ENCODE measurements at places on chromosomes 12 and 14.

DNA sequence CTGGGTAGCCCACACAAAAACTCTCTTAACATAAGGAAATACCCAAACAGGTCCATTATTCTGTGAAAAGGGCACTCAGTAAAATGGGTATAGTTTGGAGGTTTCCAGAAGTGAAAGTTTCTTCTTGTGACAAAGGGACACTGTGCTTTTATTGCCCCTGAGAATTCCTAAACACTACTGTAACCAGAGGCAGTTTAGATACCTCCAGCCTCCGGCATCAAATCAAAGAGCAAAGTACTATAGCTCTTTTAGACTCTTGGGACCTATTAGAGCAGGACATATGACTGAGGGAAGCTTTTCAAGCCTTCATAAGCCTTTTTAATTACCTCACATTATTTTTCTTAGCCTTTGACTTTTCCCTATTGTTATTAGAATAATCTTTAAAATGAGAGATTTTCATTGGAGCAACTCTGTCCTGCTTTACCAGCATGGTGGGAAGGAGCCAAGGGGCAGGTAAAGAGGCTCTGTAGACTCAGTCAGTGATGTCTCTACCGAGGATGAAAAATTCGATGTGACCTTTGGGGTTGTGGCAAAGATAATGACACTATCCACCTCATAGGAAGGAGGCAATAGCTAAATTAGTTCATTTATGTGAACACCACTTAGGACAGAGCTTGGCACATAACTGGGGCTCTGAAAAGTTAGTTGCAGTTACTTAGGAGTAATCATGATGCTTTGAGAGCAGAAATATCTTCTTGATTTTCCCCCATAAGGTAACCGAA is 85.1 kb downstream of the IFNG start:
- DNase-seq = no peak

DNA sequence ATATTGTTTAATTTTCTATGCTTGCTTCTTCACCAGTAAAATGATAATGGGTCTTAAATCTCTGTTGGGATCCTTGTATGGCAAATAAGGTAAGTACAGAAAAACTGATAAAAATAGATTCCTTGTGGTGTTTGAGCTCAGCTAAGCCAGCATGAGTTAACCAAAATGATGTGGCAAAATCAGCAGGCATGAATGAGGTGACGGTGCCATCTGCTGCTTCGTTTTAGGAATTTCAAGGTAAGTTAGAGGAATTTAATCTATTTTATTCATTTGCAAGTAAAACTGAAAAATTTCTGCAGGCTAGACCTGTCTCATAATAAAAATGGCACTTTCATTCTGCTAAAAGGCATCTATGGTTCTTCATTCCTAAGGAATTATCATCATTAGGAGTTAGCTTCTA is 10.0 kb upstream of the CLEC7A start:
- peak; percentile 48 for DNase-seq

DNA sequence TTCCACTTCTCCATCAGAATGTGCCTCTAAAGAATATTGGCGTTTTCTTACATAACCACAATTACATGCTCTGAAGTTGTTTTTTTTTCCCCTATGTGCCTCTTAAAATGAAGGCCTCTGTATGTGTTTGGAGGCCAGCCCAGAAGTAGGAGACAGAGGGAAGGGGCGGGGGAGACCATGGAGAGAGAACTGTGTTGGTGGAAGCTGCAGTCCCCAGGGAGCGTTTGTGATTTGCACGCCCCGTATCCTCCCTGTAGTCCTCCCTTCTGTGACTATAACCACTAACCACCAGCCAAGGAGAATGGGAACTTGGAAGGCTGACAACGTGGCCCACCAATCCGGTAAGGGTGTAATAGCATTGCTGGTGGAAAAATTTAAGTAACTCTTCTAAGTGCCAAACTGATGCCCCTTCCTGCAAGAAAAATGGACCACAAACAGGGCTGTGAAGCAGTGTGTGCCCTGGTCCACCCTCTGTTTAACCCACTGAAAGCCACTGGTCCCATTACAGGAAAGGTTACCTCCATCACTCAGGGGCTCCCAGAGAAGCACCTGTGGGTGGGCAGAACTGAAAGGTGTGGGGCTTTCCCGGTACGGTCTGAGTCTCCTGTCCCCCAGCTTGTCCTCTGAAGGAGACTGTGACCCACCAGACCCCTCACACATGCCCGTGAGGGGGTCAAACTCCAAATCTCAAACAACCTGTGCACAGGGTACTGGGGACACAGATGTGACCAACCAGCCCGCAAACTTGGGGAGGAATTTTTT is 36.8 kb downstream of the CCDC88C start:
- DNase-seq = no peak

DNA sequence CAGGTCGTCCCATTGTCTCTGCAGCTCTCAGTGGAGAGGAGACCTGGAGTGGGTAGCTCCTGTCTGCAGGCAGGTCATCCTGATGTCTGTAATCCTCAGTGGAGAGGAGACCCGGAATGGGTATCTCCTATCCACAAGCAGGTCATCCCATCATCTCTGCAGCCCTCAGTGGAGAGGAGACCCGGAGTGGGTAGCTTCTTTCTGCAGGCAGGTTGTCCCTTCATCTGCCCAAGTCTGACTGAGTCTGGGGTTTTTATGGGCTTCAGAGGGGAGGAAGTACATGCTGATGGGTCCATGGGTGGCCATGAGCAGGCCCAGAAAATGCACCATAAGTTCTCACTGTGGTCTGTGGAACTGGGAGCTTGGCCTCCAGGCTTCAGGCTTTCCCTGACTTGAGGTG is 28.9 kb upstream of the PAPLN start:
- DNase-seq = no peak

- no peak for DNase-seq
Observed at GRCh38 chr12:661720-662486, 1.3 kb downstream of the NINJ2 start.

DNA sequence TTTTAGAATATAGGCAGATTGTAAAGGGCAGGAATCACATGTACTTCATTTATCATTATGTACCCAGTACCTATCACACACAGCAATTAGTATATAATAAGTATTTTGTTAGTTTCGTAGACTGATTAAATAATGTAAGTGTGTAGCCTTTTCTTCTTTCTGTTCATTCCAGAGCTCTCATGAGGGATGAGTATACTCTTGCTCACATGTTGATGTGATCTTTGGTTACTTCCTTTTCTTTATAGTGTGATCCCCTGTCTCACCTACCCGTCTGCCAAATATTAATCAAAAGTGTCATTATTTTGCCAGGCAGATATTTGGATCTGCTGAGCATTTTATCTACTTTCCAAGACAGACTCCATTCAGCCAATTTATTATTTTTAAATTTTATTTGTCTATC is 156.1 kb downstream of the PCNX1 start:
- no peak for DNase-seq

DNA sequence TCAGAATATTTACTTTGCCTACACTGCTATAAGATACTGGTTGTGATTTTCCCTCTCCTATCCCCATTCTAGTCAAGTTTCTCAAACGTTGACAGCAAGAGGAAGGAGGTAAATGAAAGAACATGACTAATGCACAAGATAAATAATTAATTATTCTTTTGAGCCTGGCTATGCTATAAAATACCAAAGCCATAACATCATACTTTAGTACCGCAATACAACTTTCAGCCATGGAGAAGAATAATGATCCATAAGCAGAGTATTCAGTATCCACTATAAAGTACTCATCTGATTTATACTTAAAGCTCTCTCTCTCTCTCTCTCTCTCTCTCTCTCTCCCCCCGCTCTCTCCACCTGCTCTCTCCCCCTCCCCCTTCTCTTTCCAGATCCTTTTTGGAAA is 41.3 kb downstream of the TDG start:
- DNase-seq = no peak

DNA sequence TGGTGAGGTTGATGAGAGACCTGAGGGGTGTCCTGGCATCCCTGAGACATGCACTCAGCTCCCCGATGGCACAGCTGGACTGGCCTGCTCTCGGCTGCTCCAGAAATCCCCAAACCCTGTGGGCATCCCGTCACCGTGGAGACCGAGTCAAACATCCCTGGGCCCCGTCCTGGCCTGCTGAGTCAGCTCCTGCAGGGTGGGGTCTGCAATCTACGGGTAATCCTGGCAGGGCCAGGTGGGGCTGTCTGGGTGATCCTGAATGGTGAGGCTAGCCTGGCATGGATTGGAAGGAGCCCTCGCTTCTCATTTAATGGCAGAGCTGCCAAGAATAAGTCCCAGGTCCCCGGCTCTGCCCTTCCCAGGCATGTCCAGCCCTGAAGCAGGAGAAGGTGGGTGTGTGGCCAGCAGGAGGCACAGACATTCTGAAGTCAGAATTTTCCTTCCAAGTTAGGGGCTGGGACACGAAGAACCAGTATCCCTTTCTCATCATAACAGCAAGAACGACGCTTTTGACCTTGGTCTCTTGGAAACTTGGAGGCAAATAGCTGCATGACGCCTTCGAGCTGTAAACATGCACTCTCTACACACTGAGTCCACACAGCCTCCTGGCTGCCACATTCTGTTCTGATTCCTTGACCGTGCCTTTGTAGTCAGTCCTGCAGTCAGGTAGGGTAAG is 17.7 kb upstream of the SERPINA4 start:
- no peak for DNase-seq

DNA sequence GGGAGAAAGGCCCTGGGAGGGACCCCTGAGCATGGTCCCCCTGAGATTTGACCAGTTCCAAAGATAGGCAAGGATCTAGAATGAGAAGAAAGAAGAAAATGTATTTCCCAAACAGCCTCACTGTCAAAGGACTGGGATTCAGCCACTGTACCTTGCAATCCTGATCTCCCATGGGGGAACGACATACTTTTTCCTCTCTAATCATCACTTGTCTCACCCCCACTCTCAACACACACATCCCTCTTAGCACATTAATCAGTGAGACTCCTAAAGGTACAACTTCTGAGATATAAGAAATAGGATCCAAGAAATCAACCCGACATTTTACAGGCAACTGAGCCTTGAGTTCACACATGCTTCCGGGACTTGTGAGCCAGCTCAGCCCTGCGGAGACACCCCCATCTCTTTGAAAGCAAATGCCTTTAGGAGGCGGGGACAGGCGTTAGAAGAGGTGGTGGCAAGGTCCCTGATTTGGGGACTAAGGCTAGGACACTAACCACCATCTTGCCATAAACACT is 1.4 kb downstream of the MAP3K9 start:
- peak; percentile 75 for DNase-seq

GRCh38 chr14:97274626-97275025 is 477.4 kb downstream of the VRK1 start:
- no peak for DNase-seq

DNA sequence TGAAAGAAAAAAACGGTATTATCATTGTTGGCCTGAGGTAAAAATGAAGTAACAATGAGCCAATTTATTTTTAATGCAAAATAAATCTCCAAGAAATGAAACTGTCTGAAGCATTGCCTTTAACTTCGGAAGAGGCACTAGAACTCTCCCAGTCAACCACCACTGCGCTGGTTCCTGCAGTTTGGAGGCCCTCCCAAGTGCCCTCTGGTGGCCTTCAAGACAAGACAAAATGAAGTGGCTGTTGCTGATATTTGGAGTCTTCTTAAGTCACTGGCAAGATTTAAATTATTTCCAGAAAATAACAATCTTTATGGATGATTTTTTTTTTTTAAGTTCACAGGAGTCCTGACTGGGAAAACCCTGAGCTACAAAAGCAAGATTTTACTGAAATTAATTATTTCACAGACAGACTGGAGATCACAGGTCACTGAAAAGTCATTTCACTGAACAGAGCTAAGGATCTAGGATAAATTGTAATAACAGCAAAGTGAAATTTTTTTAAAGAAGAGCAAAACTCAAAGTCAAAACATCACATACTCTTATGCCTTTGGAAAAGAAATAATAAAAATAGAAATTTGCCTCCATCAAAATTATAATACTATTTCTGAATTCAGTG is 58.2 kb downstream of the DICER1 start:
- DNase-seq = peak; percentile 44

DNA sequence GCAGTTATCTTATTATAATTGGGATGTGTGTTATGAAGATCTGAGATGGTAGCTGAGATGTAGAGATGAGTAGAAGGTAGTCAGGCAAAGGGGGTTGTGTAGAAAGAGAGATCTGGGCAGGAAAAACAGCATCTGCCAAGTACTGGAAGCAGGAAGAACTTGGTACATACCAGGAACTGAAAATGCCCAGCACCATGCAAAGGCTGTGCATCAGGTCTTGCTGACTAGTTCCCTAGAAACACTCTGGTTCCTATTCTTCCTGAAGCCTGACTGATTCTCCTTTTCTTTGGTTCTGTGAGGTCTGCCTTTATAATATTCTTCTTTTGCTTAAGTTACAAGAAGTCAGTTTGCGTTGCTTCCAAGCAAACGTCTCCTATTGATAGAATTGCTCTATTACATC is 6.7 kb upstream of the NFATC4 start:
- no peak for DNase-seq

DNA sequence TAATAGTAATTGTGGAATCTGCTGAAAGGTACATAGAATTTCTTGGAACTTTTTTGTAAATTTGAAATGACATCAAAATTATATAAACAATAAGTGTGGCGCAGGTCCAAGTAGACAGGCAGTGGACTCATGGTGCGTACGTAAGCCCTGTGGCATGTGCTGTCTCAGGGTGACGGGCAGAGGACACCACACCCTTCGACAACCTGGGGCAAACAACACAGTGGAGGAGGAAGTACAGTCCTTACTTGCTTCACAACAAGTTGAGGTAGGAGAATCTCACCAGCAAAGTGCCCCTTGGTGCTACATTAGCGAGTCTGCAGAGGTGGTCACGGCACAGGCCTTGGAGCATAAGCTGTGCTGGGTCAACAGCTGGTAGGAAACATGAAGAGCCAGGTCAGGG is 180.9 kb downstream of the AEBP2 start:
- no peak for DNase-seq

DNA sequence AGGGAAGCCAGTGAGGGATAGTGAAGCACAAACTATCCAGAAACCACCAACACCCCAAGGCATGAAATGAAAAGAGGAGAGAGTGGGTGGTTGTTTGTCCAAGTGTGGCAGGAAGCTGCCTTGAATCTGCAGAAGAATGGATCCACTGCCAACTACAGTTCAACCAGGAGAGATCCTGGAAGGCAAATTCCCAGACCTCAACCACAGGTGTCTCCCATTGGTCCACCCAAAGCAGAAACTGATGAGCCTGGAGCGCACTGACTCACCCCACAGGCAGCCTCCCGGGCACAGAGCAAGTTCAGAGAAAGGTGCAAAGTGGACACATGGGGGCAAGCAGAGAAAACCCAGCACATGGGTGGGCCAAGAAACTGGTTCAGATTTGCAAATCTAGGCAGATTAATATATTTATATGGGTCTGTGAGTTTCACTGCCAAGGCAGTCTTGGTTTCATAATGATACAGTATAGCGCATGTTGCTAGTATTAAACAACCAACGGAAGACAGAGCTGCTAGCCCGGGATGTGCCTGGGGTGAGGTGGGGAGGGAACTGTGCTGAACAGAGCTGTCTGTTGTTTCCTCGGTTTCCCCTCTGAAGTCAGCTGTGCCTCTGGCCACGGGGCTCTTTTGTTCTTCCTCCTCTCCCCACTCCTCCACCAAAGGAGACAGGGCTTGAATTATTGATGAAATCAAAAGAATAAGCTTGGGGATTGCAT is 416.2 kb upstream of the CCDC196 start:
- DNase-seq = no peak

DNA sequence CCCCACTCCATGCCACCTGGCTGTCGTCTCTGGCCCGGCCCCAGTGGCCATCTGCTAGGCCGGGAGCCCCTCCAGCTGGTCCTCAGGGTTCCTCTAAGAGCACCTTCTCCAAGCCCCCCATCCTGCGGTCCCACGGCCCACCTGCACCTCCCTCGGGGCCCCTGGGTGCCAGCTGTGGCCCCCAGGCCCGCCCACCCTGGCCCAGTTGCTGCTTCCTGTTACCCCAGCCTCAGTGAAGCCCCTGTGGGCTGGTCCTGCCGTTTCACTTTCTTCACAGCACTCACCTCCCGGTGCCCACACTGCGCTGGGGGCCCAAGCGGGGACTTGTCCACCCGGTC is 27.6 kb upstream of the NUDT14 start:
- DNase-seq = no peak
